Stimulated activated CD4-positive, alpha-beta T cell treated with anti-CD3 and anti-CD28 coated beads, Interleukin-1b, Interleukin-23, amount 100 ng/mL, for 1 hour (primary cell): ENCODE measurements at places on chromosomes 6 and 20.

DNA sequence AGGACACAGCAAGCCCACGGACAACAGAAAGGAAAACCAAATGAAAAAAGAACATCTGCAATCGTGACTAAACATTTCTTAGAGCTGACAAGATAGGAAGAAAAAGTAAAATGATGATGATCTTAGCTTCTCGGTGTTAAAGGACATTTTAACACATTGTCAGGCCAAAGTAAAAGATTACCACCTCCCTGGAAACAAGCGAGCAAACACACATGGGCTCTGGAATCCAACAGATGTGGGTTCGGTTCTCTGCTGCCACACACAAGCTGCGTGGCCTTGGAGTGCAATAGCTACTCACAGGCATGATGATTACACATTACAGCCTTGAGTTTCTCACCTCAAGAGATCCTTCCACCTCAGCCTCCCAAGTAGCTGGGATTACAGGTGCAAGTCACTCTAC lies 7.5 kb upstream of the AAR2 start:
- DNase-seq = no peak

- no peak for DNase-seq
Measured at GRCh38 chr20:24118441-24119175, 130.0 kb upstream of the GGTLC1 start.

GRCh38 chr6:52209770-52210169 lies 23.6 kb downstream of the IL17A start:
- no peak for DNase-seq

- no peak for DNase-seq
Measured at GRCh38 chr6:78400076-78400475, 467.3 kb upstream of the IRAK1BP1 start.

DNA sequence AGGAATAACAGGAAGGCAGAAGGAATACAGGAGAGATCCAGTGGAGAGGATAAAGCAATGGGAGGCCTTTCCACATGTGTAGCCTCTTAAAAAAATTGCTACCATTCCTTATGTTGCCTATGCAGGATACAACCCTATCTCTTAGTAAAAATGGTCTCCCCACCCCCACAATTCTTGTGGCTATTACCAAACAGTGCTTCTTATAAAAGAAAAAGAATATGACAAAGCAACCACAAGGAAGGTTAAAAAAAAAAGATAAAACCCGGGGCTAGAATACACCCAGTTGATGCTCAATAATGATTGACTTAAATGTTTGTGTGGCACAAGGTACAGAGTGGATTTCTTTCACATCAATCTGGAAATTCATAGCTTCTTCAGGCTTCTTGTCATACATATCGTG lies 250.9 kb downstream of the HIVEP2 start:
- no peak for DNase-seq

DNA sequence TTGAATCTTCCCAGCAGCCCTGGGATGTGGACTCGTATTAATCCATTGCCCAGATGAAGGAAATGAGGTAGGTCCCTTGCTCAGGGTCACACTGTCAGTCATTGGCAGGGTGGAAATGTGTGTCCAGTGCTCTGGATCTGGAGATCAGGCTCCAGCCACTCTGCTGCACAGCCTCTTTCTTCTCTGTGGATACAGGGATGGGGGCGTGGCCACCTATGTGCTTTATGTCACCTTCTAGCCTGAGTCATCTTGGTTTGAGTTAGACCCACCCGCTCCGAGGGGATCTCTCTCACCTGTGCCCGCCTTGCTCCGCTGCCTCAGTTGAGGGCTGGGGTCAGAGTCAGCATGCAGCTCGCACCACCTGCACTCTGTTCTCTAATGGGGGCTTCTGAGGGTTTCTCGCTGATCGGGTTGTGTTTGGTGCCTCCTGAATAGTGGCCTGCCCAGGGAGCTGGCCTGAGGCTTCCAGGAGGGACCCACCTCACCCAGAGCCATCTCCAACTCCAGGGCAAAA lies 80.0 kb downstream of the TCP11 start:
- DNase-seq = no peak

GRCh38 chr6:107264357-107264840 lies 149.1 kb upstream of the BEND3 start:
- no peak for DNase-seq

DNA sequence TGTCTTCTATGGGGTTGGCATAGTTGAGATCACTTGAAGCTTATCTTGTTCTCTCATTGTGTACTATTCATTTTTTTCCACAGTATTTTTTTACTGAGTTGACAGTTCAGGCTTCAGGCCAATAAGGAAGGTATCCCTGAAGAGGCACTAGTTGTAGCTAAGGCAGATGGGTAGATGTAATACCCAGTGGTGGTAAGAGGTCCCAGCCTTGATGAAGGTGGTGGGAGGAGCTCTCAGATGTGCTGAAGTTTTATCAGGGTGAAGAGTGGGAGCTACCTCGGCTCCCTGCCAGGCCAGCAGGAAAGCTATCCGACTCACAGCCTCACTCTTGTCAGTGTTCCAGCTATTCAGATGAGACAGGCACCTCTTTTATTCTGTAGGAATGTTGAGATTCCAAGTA lies 87.7 kb upstream of the UFL1 start:
- DNase-seq = no peak

DNA sequence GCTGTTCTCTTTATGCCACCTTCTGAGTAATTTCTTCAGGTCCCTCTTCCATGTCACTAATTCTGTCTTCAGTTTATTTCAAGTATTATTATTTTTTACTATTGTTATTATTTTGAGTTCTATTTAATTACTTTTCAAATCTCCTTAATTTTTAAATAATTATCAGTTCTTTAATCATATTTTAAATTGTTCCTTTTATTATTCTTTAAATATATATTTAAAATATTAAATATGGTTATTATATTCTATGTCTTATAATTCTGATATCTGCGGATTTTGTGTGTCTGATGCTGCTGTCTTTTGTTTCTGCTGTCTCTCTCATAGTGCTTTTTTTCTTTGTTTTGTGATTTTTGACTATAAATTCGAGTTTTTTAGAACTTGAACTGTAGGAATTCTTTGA lies 2.2 kb downstream of the POLR1H start:
- no peak for DNase-seq

DNA sequence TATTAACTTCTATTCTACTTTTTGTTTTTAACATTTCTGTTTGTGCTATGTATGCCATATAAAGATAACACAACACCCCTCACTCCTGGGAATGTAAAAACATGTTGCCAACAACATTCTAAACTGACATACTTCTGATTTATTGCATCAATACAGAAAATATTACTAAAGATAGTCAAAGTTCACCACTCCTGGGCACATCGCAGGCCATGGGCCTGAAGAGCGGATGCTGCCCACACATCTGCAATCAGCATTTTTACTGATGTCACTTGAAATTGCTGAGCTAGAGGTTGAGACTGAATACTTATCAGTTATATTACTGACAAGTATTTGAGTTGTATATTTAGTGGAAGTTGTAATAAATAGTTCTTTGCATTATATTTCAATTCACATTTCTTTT lies 711.9 kb upstream of the EPHA7 start:
- no peak for DNase-seq

DNA sequence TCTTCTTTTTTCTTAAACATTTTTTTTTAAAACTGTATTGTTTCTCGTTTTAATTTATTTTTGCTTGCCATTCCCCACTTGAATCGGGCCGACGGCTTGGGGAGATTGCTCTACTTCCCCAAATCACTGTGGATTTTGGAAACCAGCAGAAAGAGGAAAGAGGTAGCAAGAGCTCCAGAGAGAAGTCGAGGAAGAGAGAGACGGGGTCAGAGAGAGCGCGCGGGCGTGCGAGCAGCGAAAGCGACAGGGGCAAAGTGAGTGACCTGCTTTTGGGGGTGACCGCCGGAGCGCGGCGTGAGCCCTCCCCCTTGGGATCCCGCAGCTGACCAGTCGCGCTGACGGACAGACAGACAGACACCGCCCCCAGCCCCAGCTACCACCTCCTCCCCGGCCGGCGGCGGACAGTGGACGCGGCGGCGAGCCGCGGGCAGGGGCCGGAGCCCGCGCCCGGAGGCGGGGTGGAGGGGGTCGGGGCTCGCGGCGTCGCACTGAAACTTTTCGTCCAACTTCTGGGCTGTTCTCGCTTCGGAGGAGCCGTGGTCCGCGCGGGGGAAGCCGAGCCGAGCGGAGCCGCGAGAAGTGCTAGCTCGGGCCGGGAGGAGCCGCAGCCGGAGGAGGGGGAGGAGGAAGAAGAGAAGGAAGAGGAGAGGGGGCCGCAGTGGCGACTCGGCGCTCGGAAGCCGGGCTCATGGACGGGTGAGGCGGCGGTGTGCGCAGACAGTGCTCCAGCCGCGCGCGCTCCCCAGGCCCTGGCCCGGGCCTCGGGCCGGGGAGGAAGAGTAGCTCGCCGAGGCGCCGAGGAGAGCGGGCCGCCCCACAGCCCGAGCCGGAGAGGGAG lies 580 bp downstream of the VEGFA start:
- DNase-seq = no peak

DNA sequence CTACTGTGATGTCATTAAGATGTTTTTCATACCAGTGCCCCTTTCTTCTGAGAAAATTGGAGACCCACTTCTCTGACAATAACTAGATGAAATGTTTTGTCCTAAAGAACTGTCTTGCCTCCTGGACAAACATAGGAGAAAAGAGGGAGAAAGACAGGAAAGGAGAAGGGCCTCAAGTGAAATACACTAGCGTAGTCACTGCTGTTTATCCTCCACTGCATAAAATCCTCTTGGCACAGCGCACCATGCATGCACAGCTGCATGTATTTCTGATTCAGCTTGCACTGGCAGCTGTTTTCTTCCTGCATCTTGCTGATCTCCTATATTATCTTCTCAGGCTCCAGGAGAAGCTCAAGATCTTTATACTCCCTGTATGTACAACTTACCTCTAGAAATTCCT lies 158.0 kb upstream of the BMP5 start:
- DNase-seq = no peak

- DNase-seq = no peak
Measured at GRCh38 chr6:116542426-116542825, 3.1 kb downstream of the TRAPPC3L start.

GRCh38 chr20:25345721-25346120 lies 44.9 kb downstream of the ABHD12 start:
- DNase-seq = no peak

- no peak for DNase-seq
Measured at GRCh38 chr6:4660377-4661321, 115.6 kb upstream of the CDYL start.
